ENCODE measurements at places on chromosomes 4 and X. TPM values are rescaled to one million over a fixed set of nuclear protein-coding genes. Genes with fewer than 3 reads are reported as not detected.

The MTNR1A gene
- total RNA-seq = not detected

The GPRIN3 gene
- total RNA-seq = 2.7 TPM

The CCSER1 gene
- 2.2 TPM for total RNA-seq

The CCDC110 gene
- total RNA-seq = 0.43 TPM

The SSX2 gene
- not detected for total RNA-seq

The ARSJ gene
- 62.4 TPM for total RNA-seq

Measured in thoracic aorta endothelial cell (primary cell).